Ovary (tissue), 10 donors: ENCODE measurements at places on chromosomes 13 and 19.

DNA sequence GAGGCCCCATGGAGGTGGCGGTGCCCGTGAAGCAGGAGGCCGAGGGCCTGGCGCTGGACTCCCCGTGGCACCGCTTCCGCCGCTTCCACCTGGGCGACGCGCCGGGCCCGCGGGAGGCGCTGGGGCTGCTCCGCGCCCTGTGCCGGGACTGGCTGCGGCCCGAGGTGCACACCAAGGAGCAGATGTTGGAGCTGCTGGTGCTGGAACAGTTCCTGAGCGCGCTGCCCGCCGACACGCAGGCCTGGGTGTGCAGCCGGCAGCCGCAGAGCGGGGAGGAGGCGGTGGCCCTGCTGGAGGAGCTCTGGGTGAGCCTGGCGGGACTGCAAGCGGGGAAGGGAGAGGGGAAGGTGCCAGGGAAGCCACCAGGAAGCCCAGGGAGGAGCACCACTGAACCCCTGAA lies 5.8 kb downstream of the ZNF444 start:
- DNase-seq, result no peak

DNA sequence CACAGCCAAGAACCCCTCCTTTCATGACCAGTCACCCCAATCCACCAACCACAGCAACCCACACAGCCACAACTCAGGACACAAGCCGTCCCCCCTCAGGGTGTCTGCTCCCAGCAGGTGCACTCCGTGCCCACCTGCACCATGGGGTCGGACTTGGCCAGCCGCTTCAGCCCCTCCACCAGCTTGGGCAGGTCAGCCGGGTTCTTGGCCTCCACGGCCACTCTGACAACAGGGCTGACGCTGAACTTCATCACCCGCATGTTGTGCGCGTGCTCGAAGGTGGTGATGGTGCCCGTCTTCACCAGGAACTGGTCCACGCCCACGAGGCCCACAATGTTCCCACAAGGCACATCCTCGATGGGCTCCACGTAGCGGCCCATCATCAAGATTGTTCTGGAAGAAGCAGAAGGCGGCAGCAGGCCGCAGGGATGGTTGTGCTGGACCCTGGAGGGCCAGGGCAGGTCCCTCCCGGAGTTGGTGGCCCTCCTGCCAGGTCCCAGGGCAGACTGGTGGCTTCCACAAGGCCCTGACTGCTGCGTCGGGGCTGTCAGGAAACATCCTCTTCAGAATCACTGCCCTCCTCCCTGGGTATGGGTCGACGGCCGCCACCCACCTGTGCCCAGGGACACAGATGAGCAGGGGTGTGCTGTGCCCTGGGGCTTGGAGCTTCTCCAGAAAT lies 5.5 kb downstream of the EEF2 start:
- peak; percentile 38 for DNase-seq

DNA sequence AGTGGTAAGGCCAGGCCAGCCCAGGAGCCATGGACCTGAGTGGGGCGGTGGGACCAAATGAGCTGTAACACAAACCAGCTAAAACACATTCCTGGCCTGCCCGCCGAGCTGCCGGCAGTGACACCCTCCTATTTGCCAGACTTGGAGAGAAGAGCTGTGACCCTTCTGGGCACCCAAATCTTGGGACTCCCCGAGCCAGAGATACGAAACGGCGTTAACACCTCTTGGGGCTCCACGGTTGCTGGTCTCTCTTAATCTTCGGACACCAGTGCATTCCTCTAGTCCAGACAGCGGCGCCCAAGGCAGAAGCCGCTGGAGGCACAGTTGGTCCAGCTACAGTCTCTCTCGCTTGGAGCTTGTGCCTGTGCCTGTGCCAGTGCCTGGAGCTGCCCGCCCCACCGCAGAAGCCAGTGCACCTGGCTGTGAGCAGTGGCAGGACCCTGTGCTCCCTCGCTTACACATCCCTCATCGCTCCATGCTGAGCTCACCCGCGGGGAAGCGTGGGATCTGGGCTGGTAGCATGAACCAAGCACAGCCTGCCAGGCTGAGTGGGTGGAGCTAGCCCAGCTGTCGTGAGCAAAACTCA lies 147.2 kb upstream of the KLHL1 start:
- DNase-seq, result no peak

DNA sequence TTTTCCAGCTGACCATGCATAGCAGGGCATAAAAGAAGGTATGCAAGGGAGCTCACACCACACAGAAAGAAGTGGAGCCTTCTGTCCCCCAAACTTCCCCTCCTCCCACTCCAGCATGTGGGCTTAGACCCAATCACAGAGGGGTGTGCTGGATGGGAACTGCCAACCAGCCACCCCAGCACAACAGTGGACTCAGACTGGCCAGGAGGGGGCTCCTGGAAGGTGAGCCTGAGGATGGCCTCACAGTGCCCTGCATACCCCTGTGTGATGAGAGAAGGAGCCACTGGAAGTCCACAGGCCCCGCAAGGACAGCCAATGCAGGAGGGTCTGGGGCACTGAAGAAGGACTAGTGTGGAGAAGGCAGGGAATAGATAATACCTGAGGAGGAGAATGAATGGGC lies 106.9 kb upstream of the SERP2 start:
- no peak for DNase-seq

DNA sequence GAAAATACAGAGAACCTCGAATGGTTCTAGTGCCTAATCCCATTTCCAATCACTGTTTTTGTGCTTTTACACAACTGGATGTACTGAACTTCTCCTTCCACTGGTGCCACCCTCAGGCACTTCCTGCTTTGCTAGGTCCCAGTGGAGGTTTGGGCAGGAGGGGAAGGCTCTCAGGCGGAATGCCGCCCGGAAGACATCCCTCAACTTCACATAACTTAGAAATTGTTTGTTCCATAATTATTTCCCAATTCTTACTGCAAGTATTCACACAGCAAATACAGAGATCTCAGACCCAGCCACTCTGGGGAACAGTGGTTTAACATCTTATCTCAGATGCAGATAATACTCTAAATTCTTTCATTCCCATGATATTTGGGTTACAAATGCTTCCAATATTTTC lies 195.7 kb upstream of the IPO5 start:
- no peak for DNase-seq

GRCh38 chr13:30880151-30880855 lies 25.8 kb upstream of the MEDAG start:
- no peak for DNase-seq

DNA sequence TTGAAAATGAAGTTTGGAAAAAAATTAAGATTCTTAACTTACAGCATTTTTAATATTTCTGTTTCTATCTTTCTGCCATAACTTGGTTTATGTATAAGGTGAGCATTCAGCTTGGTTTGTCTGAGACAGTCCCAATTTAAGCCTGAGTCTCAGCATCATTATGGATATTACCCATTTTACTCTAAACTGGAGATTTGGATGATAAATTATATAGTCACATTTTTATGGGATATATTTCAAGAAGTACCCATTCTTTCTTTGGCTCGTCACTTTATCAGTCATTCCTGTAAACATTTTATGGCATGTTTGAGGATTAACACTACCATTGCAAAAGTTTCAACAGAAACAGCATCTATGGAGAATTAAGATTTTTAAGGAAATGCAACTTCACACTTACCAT lies 1129.0 kb upstream of the PCDH9 start:
- DNase-seq, result no peak

- no peak for DNase-seq
Observed at GRCh38 chr13:102999499-102999898, 66.7 kb downstream of the SLC10A2 start.

GRCh38 chr13:98570929-98571372 lies 6.0 kb downstream of the STK24 start:
- no peak for DNase-seq

GRCh38 chr19:47142779-47143178 lies 12.1 kb downstream of the SAE1 start:
- no peak for DNase-seq

GRCh38 chr19:5526691-5527090 lies 41.1 kb downstream of the TINCR start:
- no peak for DNase-seq

GRCh38 chr19:7272856-7273578 lies 21.2 kb downstream of the INSR start:
- no peak for DNase-seq

GRCh38 chr13:30997697-30998096 lies 65.2 kb downstream of the TEX26 start:
- DNase-seq, result no peak

DNA sequence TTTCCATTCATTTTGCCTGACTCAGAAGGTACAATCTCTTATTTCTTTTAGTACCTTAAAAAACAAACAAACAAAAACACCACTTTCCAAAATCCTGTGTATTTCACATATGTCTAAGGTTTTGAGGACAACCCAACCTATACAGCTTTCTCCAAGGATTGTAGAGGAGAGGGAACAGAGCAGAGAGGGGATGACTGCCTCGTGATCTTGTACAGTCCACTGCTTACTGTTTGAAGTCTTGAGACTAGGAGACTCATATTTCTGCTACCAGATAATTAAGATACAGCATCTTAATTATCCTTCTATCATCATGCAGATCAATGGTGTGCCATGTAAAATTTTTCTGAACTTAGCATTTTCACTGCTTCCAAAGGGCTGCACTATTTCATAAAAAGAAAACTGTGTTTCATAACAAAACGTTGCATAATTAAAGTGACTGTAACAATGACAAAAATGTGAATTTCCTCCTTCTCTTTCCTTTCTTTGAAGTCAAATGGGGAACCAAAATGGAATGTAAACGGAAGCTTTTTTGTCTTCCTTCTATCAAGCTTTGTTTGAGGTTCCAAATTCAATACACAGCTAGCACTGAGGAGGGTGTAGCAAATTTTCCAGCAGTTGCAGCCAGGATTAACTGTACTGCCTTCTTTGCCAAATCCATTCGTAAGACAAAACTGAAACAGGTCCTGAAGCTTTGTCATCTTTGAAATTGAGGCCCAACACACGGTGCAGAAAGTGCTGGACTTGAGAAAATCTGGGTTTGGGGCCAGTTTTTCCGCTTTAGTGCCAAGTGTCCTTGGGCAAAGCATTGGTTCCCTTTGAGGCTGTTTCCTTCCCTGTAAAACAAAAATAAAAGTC lies 34.9 kb upstream of the RCBTB2 start:
- DNase-seq, result peak; percentile 71

DNA sequence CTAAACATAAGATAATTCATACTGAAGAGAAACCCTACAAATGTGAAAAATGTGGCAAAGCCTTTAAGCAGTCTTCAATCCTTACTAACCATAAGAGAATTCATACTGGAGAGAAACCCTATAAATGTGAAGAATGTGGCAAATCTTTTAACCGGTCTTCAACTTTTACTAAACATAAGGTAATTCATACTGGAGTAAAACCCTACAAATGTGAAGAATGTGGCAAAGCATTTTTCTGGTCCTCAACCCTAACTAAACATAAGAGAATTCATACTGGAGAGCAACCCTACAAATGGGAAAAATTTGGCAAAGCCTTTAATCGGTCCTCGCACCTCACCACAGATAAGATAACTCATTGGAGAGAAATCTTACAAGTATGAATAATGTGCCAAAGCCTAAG lies 40.6 kb downstream of the ZNF254 start:
- no peak for DNase-seq
